ENCODE measurements at places on chromosomes 4 and X.

GRCh38 chrX:50100188-50100587 is 100.6 kb downstream of the AKAP4 start:
- peak; percentile 13 for DNase-seq

DNA sequence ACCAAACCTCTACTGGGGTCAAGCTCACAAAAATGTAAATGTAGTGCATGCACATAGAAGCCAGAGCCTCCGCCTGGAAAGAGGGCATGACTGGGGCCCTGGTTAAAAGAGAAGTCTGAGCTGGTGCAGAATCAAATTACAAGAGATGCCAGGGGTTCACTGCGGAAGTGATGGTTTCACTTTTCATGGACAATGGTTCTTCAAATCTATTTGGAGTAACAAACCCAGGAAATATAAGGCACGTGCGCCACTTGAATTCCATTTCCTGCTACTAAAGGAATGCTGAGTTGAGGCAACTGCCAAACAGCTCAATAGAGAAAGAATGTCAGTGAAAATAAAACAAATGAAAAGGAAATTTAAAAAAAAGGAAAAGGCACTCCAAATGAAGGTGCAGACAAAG is 79.8 kb downstream of the FUNDC1 start:
- DNase-seq, result no peak

DNA sequence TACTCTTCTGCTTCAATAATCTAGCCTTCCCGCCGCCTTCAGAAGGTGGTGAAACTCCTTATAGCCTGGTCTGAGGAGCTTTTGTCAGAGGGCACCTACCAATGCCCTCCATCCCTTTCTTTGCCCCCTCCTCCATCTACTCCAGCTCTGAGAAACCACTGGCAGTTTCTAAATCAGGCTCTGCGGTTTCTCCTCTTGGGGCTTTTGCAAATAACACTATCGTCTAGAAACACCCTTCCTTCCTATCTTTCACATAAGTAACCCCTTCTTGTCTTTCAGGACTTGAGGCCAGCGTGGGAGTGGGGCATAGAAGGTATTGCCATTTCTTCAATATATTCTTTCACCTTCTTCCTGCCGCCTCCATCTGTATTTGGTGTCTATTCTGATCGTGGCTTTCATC is 1.2 kb upstream of the EFHC2 start:
- peak; percentile 33 for DNase-seq

- DNase-seq, result no peak
These were observed 764.1 kb upstream of the TENM3 start for GRCh38 chr4:181479141-181479540.

- DNase-seq, result no peak
These were observed 101.4 kb downstream of the CDS1 start for GRCh38 chr4:84684361-84684760.

DNA sequence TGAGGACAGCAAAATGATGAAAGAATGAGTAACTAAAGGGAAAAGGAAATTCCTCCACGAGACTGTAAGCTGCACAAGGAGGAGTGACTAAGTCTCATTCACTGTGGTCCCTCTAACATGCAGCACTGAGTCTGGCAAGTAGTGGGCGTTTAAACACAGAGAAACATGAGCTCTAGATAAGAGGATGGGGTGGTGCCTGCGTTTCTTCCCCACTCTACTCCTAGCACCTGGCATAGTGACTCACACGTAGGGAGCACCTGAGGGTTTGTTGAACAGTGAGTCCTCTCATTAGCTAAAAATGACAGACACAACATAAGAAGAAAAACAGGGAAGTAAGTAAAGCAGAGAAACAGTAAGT is 105.8 kb upstream of the CBR4 start:
- DNase-seq, result no peak

DNA sequence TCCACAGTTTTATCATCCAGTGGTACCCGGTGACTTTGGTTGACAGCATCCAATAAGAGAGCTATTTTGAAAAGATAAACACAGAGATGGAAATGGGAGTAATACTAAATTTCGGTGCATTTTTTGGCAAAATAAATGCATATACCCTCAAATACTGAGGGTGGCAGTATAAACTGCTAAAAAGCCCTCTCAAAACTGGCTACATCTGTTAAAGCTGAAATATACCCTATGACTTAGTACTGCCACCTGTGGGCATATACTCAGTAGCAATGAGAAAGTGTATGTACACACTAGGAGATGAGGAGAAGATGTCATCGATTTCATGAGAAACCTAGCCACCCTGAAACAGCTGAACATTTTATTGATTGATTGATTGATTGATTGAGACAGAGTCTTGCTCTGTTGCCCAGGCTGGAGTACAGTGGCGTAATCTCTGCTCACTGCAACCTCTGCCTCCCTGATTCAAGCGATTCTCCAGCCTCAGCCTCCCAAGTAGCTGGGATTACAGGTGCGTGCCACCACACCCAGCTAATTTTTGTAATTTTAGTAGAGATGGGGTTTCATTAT is 12.2 kb upstream of the TMEM128 start:
- DNase-seq, result peak; percentile 7

All from CD4-positive, alpha-beta T cell treated with Interleukin-1 beta for 1 hour (primary cell).